Activated gamma-delta T cell (primary cell): ENCODE measurements at places on chromosomes 1 and 21.

DNA sequence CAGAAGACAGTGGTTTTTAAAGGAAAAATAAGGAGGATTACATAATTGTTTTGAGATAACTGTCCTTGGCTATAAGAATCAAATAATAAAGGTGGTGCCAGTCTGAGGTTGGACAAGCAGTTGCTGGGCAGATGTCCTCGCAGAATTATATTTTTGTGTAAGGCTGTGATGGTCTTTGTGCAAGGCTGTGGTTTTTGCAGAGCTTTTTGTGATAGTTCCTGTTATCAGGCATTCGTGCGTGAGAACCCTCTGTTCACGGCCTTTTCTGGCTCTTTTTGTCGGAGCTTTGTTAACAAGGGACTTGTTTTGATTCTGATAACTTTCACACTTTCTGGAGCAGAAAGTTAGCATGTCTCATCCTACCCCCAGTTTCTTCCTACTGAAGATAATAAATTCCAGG is 33.4 kb downstream of the SH3BP5L start:
- no peak for DNase-seq

- DNase-seq, result no peak
These were observed 1.4 kb upstream of the FNDC5 start for GRCh38 chr1:32872192-32872460.

GRCh38 chr21:34836103-34836932 is 167.5 kb downstream of the CLIC6 start:
- no peak for DNase-seq

- no peak for DNase-seq
These were observed 188.7 kb downstream of the COL11A1 start for GRCh38 chr1:102919659-102920058.

GRCh38 chr1:202161151-202162046 is 997 bp upstream of the PTPN7 start:
- no peak for DNase-seq

GRCh38 chr1:38026592-38027200 is 14.2 kb downstream of the UTP11 start:
- no peak for DNase-seq

DNA sequence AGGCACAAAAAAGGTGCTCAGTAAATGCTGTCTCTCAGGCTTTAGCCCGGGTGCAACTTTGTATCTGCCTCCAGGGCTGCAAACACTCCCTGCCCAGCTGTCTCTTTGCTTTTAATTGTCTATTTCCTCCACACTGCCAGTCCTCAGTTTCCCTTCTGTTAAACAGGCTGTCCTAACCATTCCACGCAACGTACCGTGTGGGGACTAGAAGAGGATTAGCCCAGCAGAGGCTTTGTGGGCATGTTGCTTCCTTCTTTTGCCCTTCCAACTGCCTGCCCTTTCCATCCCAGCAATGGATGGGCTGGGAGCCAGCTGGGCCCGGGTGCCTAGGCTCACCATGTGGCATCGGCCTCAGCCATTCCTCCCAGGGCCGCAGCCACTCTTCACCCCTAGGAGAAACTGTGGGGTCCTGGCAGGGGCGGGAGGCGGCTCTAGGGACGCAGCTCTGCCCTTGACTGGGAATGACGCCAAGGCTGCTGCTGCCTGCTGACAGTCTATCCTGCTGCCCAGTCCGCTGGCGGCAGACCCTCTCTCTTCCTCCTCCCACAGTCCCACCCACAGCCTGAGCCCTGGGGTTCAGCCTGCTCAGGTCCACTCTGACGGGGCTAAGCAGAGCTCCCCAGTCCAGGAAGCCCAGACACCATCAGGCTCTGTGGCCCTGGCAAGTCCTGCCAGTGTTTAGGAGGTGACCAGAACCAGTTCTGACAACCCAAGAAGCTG is 40.6 kb upstream of the LRP8 start:
- no peak for DNase-seq

GRCh38 chr1:156662005-156662799 is 15.0 kb downstream of the NES start:
- no peak for DNase-seq

DNA sequence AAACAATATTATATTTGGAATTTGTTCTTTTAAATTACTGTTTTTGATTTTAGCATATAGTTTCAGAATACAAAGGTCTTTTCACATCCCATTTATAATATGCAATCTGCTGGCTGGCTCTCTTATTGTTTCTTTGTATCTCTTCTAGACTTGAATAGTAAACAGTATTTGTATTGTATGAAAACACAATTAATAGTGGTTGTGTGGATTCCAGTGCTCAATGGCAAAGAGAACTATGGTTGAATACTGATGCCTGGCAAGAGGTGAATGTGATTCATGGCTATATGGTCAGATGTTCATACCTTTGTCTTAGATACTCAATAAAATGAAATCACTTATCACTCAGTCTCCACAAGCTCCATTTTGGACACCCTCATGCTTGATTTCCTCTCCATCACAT is 37.2 kb downstream of the OR6Y1 start:
- DNase-seq, result no peak

DNA sequence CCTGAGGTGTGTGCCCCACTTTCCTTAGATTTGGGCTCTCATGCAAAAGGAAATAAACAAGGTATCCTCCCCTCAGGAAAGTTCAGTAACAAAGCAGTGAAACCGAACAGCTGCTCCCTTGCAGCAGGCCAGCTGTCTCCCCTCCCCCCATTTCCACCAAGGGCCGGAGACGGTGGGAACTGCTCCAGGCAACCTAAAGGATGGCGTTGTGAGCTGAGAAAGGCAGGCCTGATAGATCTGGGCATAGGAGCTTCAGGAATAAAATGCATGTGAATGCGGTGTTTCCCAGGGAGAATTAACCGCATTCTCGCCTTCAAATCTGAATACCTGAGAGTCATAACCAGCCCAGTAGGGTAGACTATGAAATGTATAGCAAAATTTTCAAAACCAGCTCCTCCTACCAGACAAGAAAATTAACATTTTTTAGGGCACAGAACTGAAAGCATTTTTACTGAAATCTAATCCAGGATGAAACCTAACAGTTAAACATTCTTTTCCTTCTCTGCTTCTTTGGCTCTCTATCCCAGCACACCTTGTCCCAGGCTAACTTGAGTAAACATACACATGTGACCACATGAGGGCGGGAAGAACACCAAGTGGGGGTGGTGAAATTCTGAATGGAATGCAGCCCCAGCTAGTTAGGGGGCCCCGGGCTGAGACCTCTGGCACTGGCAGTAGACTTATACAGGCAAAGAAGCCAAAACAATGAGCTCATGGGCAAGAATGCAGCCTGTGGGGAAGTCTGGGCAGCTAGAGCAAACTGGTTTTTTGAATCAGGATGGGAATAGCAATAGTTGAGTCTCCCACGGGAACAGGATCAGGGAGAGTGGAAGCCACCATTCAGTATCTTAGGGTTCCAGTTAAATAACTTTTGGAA is 11.5 kb downstream of the MCL1 start:
- DNase-seq, result no peak

DNA sequence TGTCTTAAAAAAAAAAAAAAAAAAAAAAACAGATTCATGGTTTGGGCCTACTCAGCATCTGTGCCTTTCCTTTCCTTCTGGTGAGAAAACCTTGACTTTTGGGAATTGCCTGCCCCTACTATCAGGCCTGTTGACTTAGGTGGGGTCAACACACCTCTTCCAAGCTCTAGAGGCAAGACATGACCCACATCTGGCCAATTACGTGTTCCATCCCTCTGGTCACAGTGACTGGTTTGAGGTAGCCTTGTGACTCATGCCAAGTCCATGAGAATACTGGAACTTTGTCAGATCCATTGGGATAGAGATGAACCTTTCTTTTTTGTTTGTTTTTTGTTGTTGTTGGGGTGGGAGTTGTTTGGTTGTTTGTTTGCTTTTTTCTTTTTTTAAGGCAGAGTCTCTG is 37.3 kb upstream of the KHDRBS1 start:
- DNase-seq, result no peak

DNA sequence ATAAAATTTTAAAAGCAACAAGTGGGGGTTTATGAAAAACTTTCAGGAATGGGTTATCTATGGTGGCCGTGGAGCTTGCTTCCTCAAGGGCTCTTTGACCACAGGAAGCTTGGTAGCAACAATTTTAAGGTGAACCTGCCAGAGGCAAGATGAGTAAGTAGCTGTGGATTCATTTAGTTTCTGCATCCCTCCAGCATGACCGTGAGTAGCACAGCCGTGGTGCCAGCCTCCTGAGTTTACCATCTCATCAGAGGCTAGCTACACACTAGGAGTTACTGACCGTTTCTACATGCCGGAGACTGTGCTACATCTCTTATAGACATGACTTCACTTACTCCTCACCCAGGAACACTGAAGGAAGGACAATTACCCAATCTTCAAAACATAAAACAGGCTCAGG is 30.1 kb upstream of the PLEKHG5 start:
- DNase-seq, result no peak

- no peak for DNase-seq
These were observed 215.4 kb downstream of the OMA1 start for GRCh38 chr1:58331156-58331555.

GRCh38 chr1:149993181-149993580 is 17.3 kb downstream of the OTUD7B start:
- DNase-seq, result no peak

DNA sequence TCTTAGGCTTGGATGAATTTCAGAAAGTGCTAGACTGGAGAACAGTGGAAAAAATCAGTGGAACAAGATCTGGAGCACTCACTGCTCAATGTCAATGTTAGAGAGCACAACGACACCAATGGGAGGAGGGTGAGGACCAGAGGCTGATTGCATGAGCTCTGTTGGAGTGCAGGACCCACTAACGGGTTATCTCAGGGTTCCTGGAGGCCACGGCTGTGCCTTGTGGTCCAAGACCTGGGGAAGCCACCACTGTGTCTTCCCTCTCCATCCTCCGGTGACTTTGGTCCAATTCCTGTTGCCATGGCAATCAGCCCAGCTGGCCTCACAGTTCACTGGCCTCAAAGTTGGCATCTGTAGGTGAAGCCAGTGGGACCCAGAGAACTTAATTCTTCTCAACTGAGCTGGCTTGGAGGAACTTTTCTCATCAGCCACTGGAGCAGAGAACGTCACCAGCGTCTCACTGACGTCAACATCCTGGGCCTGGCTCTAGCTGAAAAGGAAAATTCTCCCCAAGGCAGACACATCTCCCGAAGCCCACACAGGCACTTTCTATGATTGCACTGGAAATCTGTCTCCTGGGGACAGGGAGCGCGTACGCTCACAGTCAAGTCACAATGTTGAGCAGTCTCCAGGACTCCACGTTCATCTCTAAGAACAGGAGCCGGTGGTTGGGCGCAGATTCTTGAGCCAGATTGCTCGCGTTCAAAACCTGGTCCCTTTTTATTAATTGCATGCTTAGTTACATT is 21.9 kb upstream of the GPR157 start:
- no peak for DNase-seq

GRCh38 chr1:16076865-16077238 is 3.4 kb upstream of the FAM131C start:
- DNase-seq, result no peak

- no peak for DNase-seq
These were observed 789 bp upstream of the PTPN14 start for GRCh38 chr1:214552174-214552608.

DNA sequence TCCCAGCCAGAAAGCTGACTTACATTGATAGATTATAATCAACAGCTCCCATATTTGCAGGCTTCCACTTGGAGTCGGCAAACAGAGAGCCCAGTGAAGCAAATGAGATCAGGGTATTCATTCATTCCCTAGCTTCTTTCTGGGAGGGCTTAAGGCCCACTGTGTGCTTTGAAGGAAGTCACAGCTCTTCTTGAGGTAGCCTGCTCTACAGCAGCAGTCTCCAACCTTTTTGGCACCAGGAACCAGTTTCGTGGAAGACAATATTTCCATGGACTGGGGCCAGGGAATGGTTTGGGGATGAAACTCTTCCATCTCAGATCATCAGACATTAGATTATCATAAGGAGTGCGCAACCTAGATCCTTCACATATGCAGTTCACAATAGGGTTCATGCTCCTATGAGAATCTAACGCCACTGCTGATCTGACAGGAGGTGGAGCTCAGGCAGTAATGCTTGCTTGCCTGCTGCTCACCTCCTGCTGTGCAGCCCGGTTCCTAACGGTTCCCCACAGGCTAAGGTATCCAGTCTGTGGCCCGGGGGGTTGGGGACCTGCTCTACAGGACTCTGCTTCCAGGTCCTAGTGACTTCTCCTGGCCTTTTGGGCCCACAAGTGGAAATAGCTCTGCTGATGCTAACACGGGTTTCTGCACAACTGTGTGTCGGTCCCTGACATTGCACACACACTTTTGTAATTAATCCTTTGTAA is 13.7 kb upstream of the ADAM30 start:
- no peak for DNase-seq

DNA sequence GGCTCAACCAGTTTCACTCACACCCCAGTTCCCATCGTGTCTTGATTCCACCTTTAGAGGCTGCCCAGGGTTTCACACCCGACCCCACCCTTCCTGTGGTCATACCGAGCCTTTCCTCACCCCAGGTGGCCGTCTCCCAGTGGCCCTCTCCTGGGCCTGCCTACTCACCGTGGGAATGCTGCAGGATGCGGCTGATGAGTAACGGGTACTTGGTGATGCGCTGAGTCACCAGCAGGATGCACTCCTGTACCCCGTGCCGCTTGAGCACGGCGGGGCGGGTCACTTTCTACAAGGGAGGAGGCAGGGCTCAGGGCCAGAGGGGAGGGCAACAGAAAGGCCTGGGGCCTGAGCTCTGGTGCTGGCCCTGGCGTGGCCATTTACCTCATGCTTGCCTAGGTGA is 16.4 kb downstream of the ARHGEF2 start:
- DNase-seq, result no peak

DNA sequence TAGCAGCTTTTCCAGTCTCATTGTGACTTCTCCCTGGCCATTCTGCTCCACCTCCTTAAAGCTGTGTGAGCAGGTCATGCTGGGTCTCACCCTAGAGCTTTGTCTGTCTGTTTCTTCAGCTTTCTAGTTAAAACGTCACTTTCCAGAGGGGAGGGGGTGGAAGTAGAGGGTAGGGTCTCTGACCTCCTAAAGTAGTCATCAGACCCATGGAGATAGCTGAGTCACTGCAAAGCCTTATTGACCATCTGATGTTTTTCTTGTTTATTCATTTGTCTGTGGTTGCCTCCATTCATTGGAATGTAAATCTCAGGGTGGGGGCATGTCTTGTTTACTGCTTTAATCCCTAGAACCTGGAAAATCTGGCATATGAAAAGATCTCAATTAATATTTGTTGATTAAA is 52.7 kb downstream of the ELF3 start:
- no peak for DNase-seq

GRCh38 chr21:26813426-26813998 is 31.7 kb downstream of the ADAMTS1 start:
- DNase-seq, result no peak

GRCh38 chr1:198647055-198647454 is 8.2 kb downstream of the PTPRC start:
- DNase-seq, result no peak
